ENCODE measurements at places on chromosomes 7 and 10.

GRCh38 chr7:43905956-43906330, 453 bp downstream of the URGCP start:
- DNase-seq: peak; percentile 51

DNA sequence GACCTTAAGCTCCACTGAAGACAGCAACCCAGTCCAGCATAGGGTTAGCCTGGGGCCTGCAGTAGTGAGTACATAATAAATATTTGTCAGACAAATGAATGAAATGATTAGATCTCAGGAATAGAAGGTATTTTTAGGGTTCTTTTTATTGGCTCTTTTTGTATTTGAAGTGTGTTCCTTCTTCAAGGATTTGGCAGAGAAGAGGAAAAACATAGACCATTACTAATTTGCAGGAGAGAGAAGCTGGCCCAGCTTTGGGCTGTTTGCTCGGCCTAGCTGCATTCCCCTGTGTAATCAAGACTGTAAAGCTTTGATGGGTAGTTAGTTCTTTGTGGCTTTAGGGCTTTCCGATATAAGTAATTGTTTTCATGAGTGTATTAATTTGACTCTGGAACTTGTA, 64.2 kb downstream of the CNNM2 start:
- no peak for DNase-seq

DNA sequence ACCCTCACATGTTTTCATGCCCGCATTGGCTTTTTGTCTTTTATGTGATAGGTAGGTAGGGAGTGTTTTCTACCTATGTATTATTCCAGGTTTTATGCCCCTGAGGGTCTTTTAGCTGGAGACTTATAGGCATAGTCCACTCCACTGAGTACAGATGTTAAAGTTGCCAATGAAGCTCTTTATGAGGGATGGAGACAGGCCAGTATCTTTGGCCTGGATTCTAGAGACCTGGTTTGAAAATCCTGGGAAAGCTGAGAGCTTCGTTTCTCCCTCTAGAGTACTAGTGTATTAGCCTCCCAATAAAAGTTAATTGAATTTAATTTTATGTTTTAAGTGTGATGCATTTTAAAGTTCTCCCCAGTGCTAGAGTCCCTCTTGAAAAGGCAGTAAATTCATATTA, 854.1 kb downstream of the LRMDA start:
- no peak for DNase-seq

GRCh38 chr10:126075009-126075408, 178.6 kb downstream of the FANK1 start:
- DNase-seq: peak; percentile 41

GRCh38 chr10:102266670-102267069, 21.3 kb downstream of the GBF1 start:
- no peak for DNase-seq

- no peak for DNase-seq
Measured at GRCh38 chr10:78528749-78529204, 495.1 kb downstream of the RPS24 start.

- no peak for DNase-seq
Measured at GRCh38 chr10:47241946-47242867, 57.8 kb upstream of the GDF10 start.

- no peak for DNase-seq
Measured at GRCh38 chr10:126068322-126068721, 172.0 kb downstream of the FANK1 start.

DNA sequence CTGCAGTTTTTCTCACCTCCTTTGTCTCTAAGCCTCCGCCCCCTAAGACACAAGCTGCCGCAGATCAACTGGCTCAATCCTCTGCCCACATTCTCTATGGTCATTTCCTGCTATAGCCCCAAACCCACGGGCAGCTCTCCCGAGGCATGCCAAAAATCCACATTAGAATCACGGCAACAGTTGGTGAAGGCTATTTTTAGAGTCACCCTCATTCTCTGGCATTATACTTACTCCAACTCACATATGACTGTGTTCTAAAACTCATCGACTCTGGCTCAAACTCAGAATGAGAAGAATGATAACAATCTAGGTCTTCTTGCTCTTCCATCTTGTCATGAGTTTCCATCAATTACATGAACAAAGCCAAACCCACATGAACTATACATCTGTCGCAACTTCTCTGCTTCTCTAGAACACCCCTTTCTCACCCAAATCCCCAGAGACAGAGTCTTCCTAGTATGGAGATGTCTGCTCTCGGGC, 10.9 kb upstream of the KIAA1549 start:
- DNase-seq: no peak

DNA sequence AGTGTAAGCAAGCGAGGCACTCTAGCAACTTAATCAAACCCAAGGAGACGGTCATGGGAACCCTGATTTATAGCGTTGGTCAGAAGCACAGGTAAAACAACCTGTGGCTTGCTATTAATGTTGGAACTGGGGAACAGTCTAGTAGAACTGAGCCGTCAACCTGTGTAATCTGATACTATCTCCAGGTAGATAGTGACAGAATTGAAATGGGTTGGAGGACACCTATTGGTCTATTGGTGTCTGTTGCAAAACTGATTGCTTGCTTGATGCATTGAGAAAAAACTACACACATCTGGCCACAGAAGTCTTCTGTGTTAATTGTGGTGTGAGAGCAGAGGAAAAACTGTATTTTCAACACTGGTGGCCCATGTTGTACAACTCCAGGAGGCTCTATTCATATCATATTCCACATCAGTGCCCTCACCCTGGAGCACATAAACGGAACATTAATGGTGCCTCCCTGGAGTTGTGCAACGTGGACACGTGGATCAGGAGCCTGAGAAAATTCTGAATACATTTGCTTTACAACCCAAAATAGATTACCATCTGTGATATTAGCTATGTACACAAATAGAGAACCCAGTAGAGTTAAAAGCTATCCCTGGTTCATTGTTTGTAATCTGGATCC, 112.2 kb downstream of the MYO3A start:
- DNase-seq: no peak

- no peak for DNase-seq
Measured at GRCh38 chr7:29076631-29077030, 69.7 kb downstream of the CPVL start.

DNA sequence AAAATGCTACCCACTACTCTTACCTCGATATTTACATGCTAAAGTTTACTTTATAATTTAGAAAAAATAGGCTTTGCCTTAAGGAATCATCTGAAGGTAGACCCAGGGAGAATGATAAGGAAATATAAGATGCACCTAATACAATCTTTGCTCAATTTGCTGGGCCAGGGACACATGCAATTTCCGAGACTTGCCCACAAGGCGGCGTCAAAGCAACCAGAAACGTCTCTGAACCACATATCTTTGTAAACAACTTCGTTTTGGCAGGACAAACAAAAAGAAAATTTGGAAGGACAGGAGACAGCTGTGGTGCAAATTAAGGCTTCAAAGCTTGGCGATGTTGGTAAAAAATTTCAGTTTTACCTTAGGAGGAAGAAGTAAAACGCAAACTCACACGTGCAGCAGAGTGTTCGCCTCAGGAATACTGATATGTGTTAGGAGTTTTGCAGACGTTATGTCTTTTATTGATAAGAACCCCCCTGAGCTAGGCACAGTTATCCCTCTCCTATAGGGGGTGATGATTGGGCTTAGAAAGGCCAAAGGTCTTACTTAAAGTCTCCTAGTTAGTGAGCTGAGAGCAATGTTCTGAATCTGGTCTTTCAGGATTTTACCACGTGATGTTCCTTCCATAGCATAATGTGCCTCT, 134.3 kb downstream of the PRKCQ start:
- peak; percentile 46 for DNase-seq

GRCh38 chr7:101693498-101694091, 64.5 kb upstream of the MYL10 start:
- no peak for DNase-seq

DNA sequence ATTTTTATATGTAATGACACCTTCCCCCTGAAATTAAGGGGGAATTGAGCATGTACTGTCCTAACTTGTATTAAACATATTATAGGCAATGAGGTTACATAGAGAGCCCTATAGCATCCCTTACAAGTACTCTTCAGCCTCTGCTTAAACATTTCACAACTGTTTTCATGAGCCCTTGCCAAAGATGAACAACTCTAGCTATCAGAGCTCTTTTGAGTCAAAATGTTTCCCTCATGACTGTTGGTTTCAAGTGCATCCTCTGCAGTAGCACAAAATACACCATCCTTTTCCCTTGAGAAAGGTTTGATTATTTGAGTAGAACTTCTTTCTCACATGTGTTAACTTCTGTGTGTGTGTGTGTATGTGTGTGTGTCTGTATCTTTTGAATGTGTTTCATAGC, 1157.6 kb upstream of the CELF2 start:
- no peak for DNase-seq

DNA sequence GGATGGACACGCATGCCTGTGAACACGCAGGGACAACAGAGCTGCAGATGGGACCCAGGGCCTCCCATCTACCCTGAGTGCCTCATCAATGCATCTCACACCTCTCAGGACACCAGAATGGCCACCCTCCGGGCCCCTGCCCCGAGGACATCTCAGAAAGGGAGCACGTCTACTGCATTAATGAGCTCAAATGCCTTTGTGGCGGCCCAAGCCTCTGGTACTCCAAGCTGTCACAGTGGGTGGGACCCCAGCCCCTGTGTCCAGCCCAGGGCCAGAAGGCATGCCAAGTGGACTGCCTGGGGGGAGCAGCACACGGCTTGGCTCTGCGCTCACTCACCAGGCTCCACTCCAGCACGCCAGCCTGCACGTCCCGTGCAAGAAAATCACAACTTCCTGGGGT, 52.0 kb downstream of the TCERG1L start:
- no peak for DNase-seq

GRCh38 chr7:157032644-157033482, 22.4 kb upstream of the MNX1 start:
- no peak for DNase-seq

DNA sequence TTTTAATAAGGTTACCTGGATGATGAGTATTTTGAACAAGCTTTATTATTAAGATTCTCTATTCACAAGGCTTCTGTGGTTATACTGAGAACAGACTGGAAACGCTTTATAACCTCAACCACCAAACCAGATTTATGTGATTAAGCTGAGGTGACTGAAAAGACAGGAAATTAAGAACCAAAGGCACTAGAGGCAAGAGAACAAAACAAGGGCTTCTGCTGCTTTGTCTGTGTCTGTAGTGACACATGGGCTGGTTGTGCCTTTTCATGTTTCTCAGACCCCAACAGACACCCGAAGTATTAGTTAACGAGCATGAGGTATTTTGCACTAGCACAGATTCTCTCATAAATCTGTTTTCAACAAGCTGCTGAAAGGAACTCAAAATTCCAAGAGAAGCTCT, 64.4 kb downstream of the RAPGEF5 start:
- DNase-seq: no peak

DNA sequence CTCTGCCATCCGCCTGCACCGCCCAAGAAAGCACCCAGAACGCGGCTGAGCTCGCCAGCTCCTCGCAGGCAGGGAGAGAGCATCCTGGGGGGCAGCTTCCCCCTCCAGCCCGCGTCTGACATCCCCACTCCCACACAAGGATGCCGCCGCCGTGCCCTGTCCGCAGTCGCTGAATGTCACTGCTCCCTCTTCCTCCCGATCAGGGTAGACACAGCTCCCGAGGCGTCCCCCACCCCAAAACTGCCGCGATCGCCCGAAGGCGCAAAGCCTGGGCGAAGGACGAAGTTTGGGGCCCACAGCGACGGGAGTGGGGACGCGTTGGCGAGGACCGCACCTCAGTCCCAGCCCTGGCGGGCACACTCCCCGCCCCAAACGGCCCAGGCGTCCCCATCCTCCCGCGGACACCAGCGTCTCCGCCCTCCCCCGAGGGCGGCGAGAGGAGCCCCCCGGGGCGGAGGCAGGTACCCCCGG, 1.5 kb upstream of the KAT6B start:
- peak; percentile 27 for DNase-seq

DNA sequence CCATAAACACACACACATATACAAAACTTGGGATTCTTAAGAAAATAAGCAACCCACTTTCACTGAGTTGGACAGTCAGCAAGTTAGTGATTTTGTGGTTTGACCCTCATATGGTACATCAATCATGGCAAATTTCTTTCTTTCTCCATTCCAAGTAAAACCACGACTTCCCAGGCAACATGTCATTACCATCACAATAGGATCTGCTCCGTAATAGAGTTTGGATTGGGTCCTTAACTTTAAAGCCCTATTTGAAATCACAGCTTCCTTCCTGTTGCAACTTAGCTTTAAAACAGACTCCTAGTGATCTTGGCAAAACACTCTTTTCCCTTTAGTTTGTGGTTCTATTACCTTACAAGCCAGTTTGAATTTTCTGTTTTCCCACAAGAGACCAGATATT, 483.6 kb downstream of the INHBA start:
- DNase-seq: peak; percentile 90

GRCh38 chr7:25424113-25424512, 195.8 kb upstream of the NPVF start:
- DNase-seq: no peak

GRCh38 chr7:45973725-45974532, 52.9 kb upstream of the IGFBP3 start:
- DNase-seq: no peak

DNA sequence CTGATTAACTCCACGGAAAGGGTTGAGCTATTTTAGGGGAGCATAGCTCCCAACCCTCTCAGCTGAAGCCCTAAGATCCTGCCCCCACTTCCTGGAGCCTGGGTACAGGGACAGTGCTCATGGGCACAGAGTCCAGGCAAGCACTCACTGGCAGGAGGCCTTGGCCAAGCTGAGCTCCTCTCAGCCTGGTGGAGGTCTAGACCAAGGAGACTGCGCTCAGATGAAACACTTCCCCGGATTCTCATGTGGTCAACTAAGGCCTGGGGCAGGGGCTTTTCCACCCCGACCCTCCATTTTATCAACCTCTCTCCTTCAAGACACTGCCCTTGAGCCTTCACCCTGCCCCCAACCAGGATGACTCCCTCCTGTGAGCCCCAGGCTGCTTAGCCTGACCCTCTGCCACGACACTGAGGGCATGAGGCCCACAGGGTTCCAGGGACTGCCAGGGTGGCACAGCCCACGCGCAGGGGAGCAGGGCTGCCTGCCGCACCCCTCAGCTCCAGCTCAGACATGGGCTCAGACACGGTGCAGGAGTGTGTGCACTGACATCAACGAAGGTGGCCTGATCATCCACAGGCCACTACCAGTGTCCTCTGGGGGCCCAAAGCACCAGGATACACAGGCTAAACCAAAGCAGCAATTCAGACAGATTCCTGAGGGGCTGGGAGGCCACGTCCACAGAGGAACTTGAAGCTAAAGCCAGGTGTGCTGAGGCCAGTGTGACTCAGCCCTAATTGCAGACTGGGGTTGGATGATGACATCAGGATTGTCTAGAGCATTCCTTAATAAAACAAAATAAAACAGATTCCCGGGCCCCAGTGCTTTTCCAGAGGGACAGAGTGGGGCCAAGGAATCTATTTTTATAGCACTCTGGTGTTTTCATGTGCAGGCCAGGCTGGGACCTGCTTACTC, 18.8 kb downstream of the CHAT start:
- no peak for DNase-seq

Data from lung microvascular endothelial cell (primary cell).